Testis (tissue), 5 donors: ENCODE measurements at places on chromosomes 11 and 22.

- peak overlapping the region; percentile 75 for H3K4me3 ChIP-seq
- H3K36me3 ChIP-seq = no peaks in the 10 kb centered on the region
- no peaks in the 10 kb centered on the region for H3K27me3 ChIP-seq
- H3K4me1 ChIP-seq = no peaks in the 10 kb centered on the region
- peak; percentile 74 for DNase-seq
Measured at GRCh38 chr11:107017433-107018218, 650 bp downstream of the GUCY1A2 start.

DNA sequence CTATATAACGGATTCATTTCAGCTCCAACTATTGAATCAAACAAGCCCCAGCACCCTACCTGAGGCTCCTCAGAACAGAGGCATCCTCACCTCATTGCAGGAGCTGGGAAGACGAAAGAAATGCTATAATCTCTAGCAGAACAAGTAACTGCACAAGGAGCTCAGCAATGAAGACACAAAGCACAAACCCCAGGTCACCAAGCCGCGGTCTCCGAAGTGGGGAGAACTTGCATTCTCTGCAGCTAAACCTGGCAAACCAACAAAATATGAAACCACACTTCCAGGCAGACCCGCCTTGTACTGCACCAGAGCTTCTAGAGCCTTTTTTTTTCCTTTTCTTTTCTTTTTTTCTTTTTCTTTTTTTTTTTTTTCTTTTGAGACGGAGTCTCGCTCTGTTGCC lies 21.8 kb upstream of the CD5 start:
- H3K36me3 ChIP-seq = no peaks in the 10 kb centered on the region
- no peak for DNase-seq
- no peak overlapping the region for H3K4me3 ChIP-seq

DNA sequence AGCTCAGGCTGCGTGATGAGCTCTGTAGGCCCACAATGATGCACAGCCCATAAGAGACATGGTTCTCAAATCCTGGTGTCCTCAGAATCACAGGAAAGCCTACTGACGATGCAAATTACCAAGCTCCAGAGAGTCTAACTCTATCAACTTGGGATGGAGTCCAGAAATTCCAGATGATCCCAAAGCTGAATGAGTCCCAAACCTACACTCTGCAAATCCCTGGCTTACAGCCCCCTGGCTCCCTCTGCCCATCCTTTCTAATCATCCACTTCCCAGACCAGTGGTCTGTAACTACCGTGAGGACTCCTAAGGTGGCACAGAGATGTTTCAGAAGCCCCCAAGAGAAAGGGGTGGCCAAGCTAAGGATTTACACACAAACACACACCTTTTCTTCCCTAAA lies 13.5 kb downstream of the ARFGAP2 start:
- no peaks in the 10 kb centered on the region for H3K27me3 ChIP-seq
- H3K27ac ChIP-seq = no peak overlapping the region
- peaks cover 10% of the 10 kb centered on the region for H3K4me1 ChIP-seq
- no peak for DNase-seq
- no peak overlapping the region for H3K4me3 ChIP-seq

- no peaks in the 10 kb centered on the region for H3K36me3 ChIP-seq
- H3K27me3 ChIP-seq = no peaks in the 10 kb centered on the region
- H3K4me1 ChIP-seq = no peaks in the 10 kb centered on the region
- no peak for DNase-seq
- no peak overlapping the region for H3K27ac ChIP-seq
Measured at GRCh38 chr11:74460481-74461154, 6.7 kb downstream of the KCNE3 start.

- peak; percentile 92 for DNase-seq
- H3K4me3 ChIP-seq = no peak overlapping the region
- H3K27me3 ChIP-seq = no peaks in the 10 kb centered on the region
- H3K4me1 ChIP-seq = peaks cover 22% of the 10 kb centered on the region
- no peaks in the 10 kb centered on the region for H3K36me3 ChIP-seq
Measured at GRCh38 chr22:29907753-29908515, 25.0 kb downstream of the MTMR3 start.

GRCh38 chr22:25555586-25555985 lies 8.9 kb upstream of the GRK3 start:
- no peak overlapping the region for H3K27ac ChIP-seq
- no peaks in the 10 kb centered on the region for H3K36me3 ChIP-seq
- H3K4me3 ChIP-seq = no peak overlapping the region
- no peaks in the 10 kb centered on the region for H3K4me1 ChIP-seq
- no peak for DNase-seq

GRCh38 chr11:107427569-107428180 lies 29.9 kb downstream of the CWF19L2 start:
- H3K4me1 ChIP-seq = no peaks in the 10 kb centered on the region
- no peaks in the 10 kb centered on the region for H3K27me3 ChIP-seq
- H3K36me3 ChIP-seq = no peaks in the 10 kb centered on the region

GRCh38 chr22:24822471-24822870 lies 16.5 kb downstream of the SGSM1 start:
- H3K4me3 ChIP-seq = no peak overlapping the region
- peaks cover 8% of the 10 kb centered on the region for H3K4me1 ChIP-seq
- DNase-seq = no peak
- no peak overlapping the region for H3K27ac ChIP-seq
- H3K36me3 ChIP-seq = no peaks in the 10 kb centered on the region
- H3K27me3 ChIP-seq = no peaks in the 10 kb centered on the region

GRCh38 chr11:68414496-68415221 lies 45.9 kb upstream of the PPP6R3 start:
- DNase-seq = no peak
- no peaks in the 10 kb centered on the region for H3K27me3 ChIP-seq
- no peaks in the 10 kb centered on the region for H3K4me1 ChIP-seq
- no peak overlapping the region for H3K27ac ChIP-seq
- H3K4me3 ChIP-seq = no peak overlapping the region

GRCh38 chr22:25235547-25236290 lies 16.3 kb downstream of the CRYBB2 start:
- H3K27me3 ChIP-seq = no peaks in the 10 kb centered on the region
- no peaks in the 10 kb centered on the region for H3K4me1 ChIP-seq
- H3K4me3 ChIP-seq = peak overlapping the region; percentile 18

DNA sequence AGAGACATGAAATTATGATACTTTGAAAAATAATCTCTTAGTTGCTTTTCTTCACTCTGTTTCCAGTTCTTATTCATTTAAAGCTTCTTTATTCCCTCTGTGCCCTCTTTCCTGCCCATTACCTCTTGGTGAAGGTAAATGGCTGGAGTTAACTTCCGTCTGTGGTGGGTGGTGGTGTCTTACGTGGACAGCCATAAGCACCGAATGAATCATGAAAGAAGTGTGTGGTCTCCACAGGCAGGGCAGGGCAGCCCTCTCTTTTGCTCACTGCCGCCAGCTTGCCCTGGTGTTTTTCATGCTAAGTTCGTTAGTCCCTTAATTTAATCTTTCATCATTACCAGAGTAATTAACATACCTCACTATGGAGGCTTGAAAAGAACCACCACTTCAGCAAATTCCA lies 98.7 kb upstream of the SORL1-AS1 start:
- H3K4me1 ChIP-seq = no peaks in the 10 kb centered on the region
- no peaks in the 10 kb centered on the region for H3K36me3 ChIP-seq
- H3K27me3 ChIP-seq = no peaks in the 10 kb centered on the region

DNA sequence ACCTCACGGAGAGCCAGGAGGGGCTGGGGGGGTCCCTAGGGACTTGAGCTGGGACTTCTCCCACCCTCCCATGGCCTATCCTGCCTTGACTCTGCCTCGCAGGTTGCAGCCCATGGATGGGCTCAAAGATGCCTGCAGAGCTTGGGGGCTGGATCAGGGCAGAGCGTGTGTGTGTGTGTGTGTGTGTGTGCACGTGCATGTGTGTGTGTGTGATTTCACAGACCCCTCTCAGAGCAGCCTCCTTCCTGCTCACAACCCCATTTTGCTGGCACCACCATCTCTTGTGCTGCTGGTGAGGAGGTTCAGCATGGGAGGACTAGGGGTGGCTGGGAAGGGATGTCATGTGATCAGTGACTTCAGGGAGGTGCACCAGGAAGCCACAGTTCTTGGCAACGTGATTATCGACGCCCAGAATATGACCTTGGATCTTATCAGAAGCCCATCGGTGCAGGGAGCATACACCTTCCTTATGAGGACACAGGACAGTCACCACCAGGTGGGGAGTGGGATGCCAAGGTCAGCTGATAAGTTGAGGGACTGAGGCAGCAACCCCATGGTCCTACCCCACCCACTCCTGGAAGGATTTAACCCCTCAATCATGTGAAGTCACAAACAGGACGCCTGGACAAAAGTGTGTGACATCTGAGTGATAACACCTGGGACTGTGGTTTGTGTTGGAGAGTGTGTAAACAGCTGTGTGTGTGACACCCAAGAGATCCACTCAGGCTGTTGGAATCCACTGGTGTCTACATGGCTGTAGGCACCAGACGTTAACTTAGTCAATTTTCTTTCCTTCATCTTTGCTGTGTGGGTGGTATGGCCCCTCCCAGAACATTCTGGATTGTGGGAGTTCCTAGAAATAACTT lies 1.8 kb upstream of the NAALADL1 start:
- H3K4me3 ChIP-seq = no peak overlapping the region
- no peaks in the 10 kb centered on the region for H3K36me3 ChIP-seq
- no peak overlapping the region for H3K27ac ChIP-seq

DNA sequence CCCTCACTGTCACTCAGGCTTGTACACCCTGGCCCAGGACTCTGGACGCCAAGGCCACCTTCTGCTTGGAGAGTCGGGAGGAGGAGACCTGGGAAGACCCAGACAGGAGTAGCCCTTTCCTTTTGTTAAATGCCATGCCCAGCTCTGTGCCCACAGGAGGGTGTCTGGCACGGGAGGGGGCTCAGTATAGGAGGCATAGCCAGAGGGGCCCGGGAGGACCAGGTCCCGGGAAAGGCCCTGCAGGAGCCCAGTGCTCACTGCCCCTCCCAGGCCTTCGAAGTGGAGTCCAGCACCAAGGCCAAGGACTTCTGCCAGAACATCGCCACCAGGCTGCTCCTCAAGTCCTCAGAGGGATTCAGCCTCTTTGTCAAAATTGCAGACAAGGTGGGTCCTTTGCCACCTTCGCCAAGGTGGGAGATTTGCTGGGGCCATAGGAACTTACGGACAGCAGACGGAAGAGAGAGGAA lies 79.0 kb downstream of the MYO7A start:
- H3K4me1 ChIP-seq = no peaks in the 10 kb centered on the region
- no peak overlapping the region for H3K4me3 ChIP-seq
- no peak for DNase-seq
- H3K27ac ChIP-seq = no peak overlapping the region
- H3K27me3 ChIP-seq = no peaks in the 10 kb centered on the region

- H3K4me3 ChIP-seq = no peak overlapping the region
- no peaks in the 10 kb centered on the region for H3K36me3 ChIP-seq
- H3K27me3 ChIP-seq = no peaks in the 10 kb centered on the region
Measured at GRCh38 chr22:27992294-27993165, 73.5 kb upstream of the PITPNB start.

DNA sequence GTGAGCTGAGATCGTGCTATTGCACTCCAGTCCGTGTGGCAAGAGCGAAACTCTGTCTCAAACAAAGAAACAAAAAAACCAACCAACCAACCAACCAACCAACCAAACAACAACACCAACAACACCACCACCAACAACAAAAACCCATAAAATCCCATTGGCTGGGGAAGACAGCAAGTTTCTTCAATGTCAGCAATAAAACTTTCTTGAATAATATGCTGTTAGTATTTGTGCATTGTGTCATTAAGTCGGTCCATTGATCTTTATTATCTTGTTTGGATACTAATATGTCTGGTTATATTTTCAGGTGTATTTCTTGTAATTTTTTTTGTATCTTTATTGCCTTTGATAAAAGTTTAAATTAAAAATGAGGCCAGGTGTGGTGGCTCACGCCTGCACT lies 9.4 kb downstream of the GRK3 start:
- no peak overlapping the region for H3K27ac ChIP-seq
- H3K4me3 ChIP-seq = no peak overlapping the region
- H3K36me3 ChIP-seq = no peaks in the 10 kb centered on the region
- H3K4me1 ChIP-seq = no peaks in the 10 kb centered on the region

GRCh38 chr11:6568191-6568918 lies 35.1 kb downstream of the RRP8 start:
- peak; percentile 36 for DNase-seq
- no peak overlapping the region for H3K4me3 ChIP-seq
- H3K27ac ChIP-seq = no peak overlapping the region

DNA sequence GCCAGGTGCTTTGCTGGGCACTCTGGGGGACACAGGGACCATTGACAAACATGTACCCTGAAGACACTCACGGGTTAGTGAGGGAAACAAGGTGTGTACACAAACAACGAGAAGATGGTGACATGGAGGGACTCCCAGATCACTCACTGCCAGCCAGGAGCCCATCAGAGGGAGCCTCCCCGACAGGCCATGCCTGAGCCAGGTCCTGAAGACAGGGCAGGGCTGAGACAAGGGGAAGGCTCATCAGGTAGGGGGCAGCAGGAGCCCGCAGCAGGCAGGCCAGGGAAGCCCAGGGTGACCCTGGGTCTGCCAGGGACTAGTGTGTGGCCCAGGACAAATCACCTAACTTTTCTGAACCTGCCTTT lies 127.9 kb downstream of the BUD13 start:
- no peaks in the 10 kb centered on the region for H3K27me3 ChIP-seq
- H3K36me3 ChIP-seq = no peaks in the 10 kb centered on the region
- H3K4me1 ChIP-seq = no peaks in the 10 kb centered on the region
- H3K4me3 ChIP-seq = no peak overlapping the region

DNA sequence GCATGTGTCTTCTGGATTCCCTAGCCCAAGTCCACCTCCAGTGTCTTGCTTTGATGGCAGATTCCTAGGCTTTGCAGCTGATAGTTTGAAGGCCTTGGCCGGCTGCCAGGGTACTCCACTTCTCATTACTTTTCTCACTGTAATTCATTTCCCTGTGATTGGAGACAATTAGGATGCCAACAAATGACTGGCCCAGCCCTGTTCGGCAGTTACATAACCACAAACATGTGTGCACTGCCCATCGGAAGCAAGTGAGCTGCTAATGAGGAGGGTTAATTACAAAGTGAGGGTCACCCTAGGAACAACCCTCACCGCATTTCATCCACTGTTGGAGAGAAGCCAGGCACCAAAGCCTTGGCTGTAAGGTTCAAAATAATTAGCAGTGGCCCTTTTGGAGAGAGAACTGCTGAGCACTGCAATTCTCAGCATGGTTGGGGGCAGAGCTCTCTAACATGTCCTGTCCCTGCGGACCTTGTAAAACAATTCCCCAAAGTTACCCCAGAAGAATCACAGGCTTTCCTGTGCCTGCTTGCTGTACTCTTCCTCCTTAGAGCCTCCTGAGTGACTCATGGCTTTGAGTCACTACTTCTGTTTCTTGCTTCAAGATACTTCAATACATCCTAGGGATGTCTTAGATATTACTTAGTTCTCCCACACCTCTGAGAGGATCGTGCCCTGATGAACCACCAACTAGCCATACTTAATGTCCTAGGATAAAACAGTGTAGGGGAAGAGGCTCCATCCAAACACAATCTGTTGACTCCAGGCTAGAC lies 109.7 kb upstream of the GALNT18 start:
- no peak overlapping the region for H3K4me3 ChIP-seq
- no peaks in the 10 kb centered on the region for H3K36me3 ChIP-seq
- H3K27ac ChIP-seq = no peak overlapping the region

- no peak for DNase-seq
- H3K27me3 ChIP-seq = no peaks in the 10 kb centered on the region
- H3K4me1 ChIP-seq = no peaks in the 10 kb centered on the region
- no peaks in the 10 kb centered on the region for H3K36me3 ChIP-seq
Measured at GRCh38 chr11:26931248-26931631, 62.7 kb upstream of the FIBIN start.

GRCh38 chr22:47064016-47064415 lies 301.6 kb downstream of the TBC1D22A start:
- no peak overlapping the region for H3K4me3 ChIP-seq
- no peaks in the 10 kb centered on the region for H3K4me1 ChIP-seq
- no peak for DNase-seq
- no peaks in the 10 kb centered on the region for H3K27me3 ChIP-seq
- no peak overlapping the region for H3K27ac ChIP-seq

- DNase-seq = no peak
- no peaks in the 10 kb centered on the region for H3K36me3 ChIP-seq
- H3K4me1 ChIP-seq = peaks cover 13% of the 10 kb centered on the region
- no peak overlapping the region for H3K27ac ChIP-seq
- H3K27me3 ChIP-seq = no peaks in the 10 kb centered on the region
- no peak overlapping the region for H3K4me3 ChIP-seq
Measured at GRCh38 chr22:44143105-44143474, 37.6 kb upstream of the PARVG start.
